ENCODE measurements at places on chromosomes 3 and 15.

GRCh38 chr3:133461291-133461690, 61.4 kb downstream of the BFSP2 start:
- no peak for DNase-seq

- no peak for DNase-seq
Observed at GRCh38 chr3:129577925-129578786, 28.3 kb downstream of the PLXND1 start.

DNA sequence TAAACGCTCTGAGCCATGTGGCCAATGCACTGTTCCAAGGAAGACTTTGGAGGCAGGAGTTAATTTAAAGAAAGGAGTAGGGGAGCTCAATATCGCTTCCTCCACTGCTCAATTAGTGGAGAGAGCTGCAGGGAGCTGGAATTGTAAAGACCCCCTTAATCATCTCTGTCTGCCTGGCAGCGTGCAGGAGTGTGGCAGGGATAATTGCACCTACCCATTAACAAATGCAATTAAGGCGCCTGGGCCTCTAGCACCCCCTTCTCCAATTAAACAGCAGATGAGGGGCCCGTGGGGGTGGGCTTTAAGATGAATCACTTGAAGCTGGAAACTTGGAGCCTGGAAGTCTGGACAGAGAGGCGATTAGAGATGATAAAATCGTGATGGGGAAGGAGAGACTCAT, 61.7 kb upstream of the GLCE start:
- no peak for DNase-seq

- DNase-seq, result no peak
Observed at GRCh38 chr3:42698911-42699230, 3.7 kb downstream of the HHATL start.

DNA sequence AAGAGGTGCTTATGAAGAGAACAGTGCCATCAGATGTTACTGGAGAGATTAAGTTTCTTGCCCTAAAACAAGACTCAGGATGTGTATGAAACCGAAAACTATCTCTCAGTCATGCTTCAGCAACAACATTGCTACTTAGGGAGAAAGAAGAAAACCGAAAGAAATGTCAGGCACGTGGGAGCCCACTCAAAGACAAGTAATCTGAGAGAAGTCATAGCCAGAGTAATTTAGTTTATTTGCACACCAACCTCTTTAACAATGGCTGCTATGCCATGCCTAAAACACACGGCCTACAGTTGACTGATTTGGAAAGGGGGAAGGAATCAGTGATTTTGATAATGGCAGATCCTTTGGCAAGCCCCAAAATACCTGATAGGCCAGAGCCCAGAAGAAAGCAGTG, 162.9 kb downstream of the TIGIT start:
- no peak for DNase-seq

GRCh38 chr3:10263646-10264363, 15.5 kb downstream of the TATDN2 start:
- peak; percentile 66 for DNase-seq

- DNase-seq, result no peak
Observed at GRCh38 chr3:42780398-42780797, 7.3 kb upstream of the CCDC13 start.

- no peak for DNase-seq
Observed at GRCh38 chr3:153919773-153920172, 201.4 kb upstream of the ARHGEF26 start.

- no peak for DNase-seq
Observed at GRCh38 chr3:60720736-60721135, 530.5 kb downstream of the FHIT start.

DNA sequence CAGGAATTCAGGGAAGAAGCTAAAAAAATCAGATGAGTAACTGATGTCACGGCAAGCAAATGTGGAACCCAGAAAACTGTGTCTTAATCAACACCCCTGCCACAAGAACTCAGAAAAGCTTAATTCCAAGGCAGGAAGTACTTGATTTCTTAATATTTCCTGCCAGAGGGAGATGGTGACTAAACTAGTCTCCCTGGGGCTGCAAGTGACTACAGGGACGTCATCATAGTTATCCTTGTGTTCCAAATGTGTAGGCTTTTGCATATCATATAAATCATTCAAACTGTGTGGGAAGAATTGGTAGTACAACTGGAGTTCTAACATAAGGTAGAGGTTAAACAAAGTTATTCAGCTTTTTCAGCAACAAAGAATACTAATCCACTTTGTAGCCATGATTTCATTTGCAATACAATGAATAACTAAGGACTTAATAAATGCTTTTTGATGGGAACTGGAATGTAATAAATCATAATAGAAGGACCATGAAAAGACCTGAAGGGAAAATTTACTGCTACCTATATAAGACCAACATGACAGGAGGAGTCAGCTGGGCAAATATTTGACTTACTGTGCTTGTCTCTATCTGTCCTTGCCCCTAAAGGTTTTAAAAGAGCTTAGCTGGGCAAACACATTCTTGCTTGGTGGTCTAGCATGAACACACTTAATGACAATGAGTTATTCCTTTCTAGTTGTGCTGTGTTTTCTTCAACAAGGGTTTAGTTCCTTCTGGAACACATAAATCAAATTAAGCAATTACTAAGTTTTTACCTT, 76.0 kb upstream of the NECTIN3 start:
- DNase-seq, result no peak

DNA sequence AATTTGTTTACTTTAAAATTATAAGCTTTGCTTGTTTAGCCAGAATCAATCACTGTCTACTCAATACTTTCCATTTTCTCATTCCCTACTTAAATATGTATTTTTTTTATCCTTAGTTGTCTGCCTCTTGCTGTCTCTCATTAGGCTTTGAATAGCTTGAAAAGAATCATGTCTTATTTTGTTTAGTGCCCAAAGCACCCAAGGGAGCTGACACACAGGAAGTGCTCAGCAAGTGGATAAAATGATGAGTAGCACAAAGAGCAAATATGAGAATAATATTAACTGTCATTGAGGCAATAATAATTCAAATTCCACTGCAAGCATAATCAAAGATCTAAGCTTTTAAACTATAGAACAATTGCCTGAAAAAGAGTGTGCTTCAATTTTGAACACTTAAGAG, 19.0 kb upstream of the IL1RAP start:
- no peak for DNase-seq

GRCh38 chr3:63450023-63450422, 171.9 kb downstream of the SYNPR start:
- DNase-seq, result no peak

GRCh38 chr3:74614107-74614967, at the start of gene CNTN3:
Gene CNTN3 (minus strand): TSS chr3:74614659. CDS start chr3:74521112, 93,547 bp downstream.
- no peak for DNase-seq

DNA sequence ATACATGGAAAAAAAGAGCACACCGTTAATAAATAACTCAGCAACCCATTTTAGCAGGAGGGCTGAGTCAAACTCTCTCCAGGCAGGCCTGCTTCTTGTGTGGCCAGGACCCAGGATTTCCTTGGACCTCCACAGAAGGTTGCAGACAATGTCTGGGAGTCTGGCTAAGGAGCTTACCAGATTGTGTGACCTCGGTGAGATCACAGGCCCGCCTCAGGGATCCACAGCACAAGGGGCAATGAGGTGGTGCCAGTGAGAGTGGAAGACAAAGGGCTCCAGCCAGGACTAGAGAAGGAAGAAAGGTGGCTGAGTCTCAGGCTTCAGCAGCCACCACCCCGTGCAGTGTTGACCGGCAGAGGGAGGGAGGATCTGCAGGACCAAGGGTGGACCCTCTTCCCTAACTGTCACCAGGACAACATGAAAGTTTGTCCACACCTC, 32.2 kb upstream of the SEC22A start:
- no peak for DNase-seq

GRCh38 chr3:196012941-196013476, 68.9 kb downstream of the TFRC start:
- no peak for DNase-seq

- no peak for DNase-seq
Observed at GRCh38 chr3:69746119-69746518, 6.9 kb downstream of the MITF start.

DNA sequence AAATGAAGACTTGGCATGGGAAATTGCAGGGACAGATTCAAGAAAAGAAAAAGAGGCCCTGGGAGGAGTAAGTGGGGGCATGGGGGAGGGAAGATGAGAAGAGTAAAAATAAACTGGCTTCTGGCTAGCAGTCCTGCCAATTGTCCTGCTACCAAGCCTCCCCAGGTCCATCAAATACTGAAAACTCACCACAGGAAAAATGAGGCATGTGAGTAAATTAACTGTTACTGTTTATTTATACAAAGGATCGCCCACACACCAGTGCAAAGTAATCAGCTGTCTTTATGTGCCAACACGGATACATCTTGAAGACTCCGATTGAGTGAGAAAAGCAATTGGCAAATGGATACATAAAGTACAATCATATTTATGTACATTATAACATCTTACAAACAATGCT, 10.7 kb upstream of the KLHL25 start:
- no peak for DNase-seq

DNA sequence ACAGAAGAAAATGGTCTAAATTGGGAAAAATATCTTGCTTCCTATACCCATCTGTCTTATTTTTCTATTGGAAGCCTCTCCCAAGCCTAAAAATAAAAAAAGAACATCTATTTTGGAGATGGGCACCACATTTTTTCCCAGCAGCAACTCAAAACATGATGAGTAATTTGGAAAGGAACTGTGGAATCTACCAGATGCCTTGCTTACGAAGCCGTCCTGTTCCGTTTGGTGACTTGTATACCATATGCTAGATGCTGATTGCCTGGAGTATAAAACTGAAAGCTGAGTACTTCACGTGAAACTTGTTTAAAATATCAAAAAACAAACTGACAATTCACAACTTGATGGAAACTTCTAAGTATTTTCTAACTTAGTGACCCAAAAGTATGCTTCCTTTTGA, 491.0 kb downstream of the ROBO2 start:
- DNase-seq, result no peak

GRCh38 chr3:59107856-59108815, 58.3 kb upstream of the CFAP20DC start:
- DNase-seq, result no peak

DNA sequence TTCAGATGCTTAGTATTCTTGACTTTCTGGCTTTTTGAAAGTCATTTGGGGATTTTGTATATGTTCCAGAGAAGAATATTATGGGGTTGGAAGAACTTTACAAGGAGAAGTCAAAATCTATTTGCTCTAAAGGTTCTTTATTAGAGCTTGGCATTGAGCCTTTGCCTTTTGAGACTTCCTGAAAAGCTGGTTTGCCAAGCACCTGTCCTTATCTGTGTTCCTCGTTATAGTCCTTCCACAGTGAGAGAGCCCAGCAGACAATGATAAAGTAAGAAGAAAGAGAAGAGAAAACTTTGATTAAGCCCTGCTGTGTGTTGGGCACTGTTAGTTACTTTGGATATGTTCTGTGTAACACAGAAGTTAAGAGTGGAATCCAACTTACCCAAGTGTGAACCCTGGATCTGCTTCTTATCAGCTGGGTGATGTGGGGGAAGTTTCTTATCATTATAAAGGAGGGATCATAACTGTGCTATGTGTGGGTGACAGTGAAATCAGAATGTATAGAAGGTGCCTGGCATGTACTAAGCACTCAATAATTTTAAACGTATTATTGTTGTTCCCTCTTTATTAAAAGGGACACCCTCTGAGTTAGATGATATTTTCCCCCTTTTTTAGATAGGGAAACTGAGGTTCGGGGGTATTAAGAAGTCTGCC, 44.3 kb upstream of the POLR2M start:
- no peak for DNase-seq

DNA sequence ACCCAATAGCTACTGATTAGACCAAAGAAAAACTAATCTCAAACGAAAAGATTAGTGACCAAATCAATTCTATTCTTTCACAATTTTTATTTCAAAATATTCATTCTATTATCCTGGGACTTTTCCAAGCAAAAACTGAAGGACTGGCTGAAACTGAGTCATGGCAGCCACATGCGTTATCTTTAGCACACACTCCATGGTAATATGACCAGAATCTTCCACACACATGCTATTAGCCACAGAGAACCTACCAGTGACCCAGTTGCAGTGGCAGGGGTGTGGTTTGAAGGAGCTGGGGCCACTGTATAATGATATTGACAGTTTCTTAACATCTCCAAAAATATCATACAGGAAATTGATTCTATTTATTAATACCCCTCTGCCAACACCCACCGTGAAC, 154.8 kb upstream of the ABI3BP start:
- no peak for DNase-seq

GRCh38 chr3:101925564-101925963, 76.2 kb downstream of the NFKBIZ start:
- no peak for DNase-seq
